ENCODE measurements at places on chromosomes 6 and 20.

DNA sequence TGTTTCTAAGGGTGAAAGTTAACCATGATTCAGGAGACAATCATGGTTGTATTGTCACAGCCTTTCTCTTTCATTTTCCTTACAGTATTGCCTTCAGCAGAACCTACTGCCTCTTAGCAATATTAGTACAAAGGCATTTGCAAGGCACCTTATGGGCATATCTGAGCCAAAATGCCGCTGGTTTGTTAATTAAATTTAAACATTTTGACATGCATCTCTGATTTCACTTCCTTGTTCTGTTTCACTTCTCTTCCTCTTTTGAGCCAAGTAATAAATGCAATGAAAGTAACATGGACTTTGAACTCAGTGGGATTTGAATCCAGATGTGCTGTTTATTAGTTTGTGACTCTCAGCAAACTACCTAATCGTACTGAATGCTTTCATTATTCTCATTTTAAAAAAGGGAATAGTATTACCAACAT is 467.4 kb upstream of the CITED2 start:
- DNase-seq = no peak

GRCh38 chr20:4154958-4155411 is 139.6 kb upstream of the RNF24 start:
- DNase-seq = peak; percentile 60

GRCh38 chr6:98945311-98946115 is 2.2 kb downstream of the FBXL4 start:
- DNase-seq = no peak

GRCh38 chr6:18343741-18344140 is 43.4 kb upstream of the RNF144B start:
- DNase-seq = no peak

GRCh38 chr6:133001040-133001565 is 186.7 kb downstream of the RPS12 start:
- DNase-seq = no peak

GRCh38 chr6:56868687-56869086 is 86.2 kb upstream of the BEND6 start:
- no peak for DNase-seq

DNA sequence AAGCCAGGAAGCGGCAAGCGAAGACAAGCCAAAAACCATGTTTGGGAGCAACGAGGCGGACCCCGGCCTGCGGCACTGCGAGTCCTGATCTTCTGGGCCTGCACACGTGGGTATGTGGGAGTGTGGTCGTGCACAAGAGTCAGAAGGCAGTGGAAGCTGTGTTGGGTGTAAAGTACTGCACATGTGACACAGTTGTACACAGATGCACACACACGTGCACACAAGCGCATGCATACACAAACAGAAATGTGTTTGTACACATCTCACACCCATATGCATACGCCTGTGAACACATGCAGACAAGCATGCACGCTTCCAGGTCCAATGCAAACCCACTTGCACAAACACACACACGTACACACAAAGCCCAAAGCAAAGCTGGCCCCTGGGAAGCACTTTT is 52.6 kb upstream of the SLCO4A1 start:
- DNase-seq = no peak

DNA sequence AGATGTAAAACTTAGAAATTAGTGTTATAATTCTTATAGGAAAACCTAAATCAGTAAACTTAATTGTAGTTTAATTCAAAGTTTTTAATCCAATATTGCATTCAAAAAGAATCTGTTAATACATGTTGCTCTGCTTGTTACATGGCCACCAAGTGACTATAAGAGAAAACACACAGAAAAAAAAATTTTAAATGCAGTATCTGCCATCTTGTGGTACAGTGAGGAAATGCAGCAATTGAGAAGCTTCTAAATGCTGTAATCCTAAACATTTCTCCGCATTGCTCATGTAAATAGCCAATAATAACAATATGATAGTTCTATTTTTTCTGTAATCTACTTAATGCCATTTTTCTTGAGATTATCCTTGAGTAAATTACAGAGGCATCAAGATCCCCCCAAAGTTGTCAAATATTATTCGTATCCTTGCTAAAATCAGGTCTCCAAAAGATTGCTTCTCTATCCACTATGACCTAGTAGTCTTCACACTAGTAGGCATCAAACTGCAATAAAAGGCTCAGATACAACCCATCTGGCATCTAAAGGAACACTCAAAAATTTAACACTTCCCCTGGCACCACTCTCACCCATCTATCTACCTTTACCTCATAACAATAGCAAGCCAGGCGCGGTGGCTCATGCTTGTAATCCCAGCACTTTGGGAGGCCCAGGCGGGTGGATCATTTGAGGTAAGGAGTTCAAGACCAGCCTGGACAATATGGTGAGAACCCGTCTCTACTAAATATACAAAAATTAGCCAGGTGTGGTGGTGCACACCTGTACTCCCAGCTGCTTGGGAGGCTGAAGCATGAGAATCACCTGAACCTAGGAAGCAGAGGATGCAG is 34.6 kb downstream of the HDAC2 start:
- DNase-seq = no peak

GRCh38 chr20:10946124-10946880 is 272.5 kb upstream of the JAG1 start:
- no peak for DNase-seq

DNA sequence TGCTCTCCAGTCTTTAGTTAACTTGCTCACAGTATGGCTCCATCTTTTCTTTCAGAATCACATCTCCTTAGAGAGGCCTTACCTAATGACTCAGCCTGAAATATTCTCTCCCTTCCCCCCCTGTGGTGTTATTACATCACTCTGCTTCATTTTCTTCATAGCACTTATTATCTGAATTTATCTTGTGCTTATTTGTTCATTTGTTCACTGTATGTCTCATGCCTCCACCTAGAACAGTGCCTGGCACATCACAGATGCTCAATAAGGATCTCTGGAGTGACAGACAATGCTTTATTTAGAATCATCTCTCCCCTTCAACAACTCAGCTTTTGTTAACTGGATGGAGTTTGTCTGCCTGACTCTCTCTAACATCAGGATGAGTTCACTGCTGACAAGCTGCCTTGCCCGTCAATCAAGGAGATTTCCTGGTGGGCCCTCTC is 96.6 kb upstream of the MAN1A1 start:
- no peak for DNase-seq

- DNase-seq = no peak
Measured at GRCh38 chr6:53917464-53917842, 122.6 kb downstream of the LRRC1 start.

DNA sequence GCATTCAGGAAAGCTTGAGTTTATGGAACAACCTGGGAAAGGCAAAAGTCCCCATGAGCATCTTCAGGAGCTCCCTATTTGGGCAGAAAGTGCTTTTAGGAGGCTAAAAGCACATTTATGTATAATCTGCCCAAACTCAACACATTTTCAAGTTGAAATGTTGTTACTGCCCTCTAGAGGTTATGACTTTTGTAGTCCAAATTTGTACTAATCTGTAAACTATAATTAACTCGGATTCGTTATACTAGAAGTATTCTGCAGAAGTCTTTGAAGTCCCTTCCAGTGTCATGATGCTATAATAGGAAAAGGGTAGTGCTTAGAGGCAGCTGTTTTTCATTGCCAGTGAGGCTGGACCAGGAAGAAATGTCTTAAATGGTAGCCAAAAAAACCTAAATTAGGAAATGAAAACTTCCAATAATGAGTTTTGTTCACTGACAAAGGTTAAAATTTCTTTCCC is 44.8 kb upstream of the EMILIN3 start:
- DNase-seq = no peak

DNA sequence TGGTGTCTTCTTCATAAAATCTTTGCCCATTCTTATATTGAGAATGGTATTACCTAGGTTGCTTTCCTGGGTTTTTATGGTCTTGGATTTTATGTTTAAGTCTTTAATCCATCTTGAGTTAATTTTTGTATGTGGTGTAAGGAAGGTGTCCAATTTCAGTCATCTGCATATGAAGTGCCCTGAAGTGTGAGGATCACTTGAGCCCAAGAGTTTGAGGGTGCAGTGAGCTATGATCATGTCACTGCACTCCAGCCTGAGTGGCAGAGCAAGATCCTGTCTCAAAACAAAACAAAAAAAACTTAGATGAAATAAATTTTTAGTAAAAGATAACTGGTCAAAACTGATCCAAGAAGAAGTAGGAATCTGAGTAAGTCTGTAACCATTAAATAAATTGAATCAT is 215.4 kb downstream of the TBC1D7 start:
- DNase-seq = no peak

DNA sequence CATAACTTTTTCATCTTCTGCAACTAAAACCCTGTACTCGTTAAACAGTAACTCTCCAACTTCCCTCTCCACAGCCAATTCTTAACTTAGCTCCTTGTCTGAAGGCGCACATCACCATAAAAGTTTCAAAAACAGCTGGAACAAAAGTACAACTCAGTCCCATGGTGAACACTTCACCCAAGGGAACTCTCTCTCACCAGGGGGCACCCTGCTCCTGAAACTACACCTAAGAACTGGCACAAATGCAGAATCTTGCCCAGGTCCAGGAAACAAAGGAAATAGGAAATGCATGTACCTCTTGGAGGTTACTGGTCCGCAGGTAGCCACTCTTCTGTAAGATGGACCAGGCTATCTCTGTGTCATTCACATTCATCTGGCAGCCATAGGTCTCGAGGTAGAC is 6.6 kb downstream of the CDK5RAP1 start:
- DNase-seq = no peak

DNA sequence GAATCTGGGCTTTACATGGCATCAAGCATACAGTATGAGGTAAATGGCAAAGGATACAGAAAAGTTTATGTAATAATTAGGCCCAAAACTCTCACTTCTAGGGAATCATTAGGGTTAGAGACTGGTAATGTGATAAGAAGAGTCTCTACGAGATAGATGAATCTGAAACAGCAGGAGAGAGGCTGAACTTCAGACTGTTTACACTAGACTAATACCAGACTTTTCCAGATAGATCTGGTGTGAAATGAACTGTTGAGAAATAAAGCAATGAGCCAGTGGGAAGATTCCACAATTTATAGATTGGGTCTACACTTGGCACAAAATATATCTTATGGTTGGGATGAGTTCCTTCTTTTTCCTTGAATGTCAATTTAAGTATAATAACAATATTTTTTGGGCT is 134.3 kb downstream of the MAN1A1 start:
- DNase-seq = no peak

DNA sequence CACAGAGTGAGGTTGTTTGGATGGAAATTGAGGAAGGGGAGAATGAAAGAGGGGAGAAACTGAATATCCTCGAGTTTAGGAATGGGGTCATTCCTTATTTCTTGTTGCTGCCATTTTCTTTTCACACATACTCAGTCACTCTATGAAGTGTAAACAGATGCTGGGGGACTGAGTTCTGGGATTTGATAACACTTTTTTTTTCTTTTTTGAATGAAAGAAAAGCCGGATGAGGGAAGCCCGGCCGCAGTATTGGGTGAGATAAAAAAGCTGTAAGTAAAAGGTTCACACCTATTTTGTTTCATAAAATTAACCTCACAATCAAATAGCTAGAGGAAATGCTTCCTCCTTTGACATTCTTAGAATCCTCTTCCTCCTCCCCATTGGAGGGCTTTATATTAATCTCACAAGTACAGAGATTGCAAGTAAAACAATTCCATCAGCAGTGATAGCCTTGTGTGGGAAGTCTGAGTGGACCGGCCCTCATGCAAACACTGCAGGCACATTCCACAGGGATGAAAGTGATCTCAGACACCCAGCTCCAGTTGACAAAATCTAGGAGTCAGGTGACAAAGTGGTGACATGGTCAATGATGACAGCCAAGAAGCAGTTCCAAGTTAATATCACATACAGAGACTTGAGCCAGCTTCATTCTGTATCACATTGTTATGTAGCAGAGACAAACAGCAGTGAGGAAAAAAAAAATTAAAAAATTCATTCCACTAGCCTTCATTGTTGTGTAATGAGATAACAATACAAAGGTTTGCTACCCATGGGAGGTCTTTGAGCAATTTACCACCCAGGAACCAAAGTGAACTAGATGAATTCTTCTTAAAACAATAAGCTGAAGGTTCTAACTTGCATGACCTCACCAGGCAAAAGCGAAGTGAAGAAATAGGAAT is 391.1 kb upstream of the HSF2 start:
- no peak for DNase-seq

- DNase-seq = no peak
Measured at GRCh38 chr6:57190140-57190539, 18.0 kb downstream of the BAG2 start.

DNA sequence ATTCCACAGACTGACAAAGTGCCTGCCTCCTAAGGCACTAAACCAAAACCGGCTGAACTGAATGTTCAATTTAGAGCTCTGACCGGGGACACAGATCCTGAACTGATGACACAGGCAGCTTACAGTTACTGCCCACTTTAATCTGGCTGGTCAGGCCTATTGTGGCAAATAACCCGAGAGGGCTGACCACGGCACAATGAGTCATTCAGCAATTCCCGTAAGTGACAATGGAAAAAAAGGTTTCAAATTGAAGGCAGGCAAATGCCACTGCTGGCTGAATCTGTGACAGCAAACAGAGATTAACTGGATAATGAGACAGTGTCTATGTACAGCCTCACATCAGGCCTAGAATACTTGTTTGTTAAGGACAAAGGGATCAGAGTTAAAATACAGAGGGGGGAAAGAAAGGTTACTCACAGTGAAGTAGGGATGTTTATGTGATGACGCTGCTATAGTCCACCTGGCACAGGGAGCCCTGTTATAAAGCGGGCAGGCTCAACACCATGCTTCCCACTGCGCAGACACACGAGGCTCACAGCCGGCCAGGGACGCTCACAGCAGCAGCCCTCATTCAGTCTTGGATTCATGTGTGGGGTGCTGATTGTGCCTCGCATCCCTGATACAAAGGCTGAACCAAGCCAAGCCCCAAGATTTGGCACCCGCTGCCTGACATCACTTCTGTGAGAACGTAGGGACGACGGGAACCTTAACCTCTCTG is 54.4 kb downstream of the RTN4IP1 start:
- no peak for DNase-seq

GRCh38 chr6:150145427-150145826 is 2.6 kb downstream of the PPP1R14C start:
- no peak for DNase-seq

DNA sequence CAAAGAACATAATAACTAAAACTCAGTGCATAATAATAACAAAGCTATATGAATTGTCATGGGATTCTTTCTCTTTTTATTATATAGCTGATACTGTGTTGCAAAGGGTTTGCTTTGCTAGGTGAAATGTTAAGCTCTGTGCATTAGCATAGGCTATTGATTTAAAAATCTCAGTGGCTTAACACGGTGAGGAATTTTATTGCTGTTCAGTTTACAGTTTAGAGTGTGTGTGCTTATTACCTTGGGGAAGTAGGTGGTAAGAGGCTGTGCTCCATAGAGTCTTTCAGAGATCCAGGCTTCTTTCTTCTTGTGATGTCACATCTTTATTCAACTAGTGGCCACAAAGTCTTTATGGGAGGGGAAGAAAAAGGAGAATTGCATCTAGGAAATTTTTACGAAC is 55.7 kb downstream of the LRRC1 start:
- DNase-seq = no peak

DNA sequence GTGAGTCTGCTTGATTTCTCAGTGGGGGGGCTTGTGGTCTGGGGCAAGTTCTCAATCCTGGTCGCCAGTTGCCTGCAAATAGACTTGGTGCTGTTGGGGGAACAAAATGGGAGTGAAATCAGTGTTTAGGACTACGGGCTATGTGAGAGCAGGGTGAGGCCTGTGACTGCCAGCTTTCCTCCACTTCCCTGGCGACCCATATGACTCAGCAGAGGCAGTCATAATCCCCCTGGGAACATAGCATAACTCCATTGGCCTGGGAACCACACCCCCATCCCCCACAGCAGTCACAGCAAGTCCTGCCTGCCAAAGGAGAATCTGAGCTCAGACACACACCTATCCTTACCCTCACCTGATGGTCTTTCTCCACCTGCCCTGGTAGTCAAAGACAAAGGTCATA is 387.9 kb downstream of the LMBRD1 start:
- no peak for DNase-seq

GRCh38 chr6:131208787-131209186 is 73.5 kb downstream of the AKAP7 start:
- DNase-seq = no peak

All from right lobe of liver (tissue), 6 donors.